ENCODE measurements at places on chromosomes 4 and X.

- no peak for DNase-seq
Observed at GRCh38 chr4:2305766-2306501, 44.0 kb upstream of the MXD4 start.

DNA sequence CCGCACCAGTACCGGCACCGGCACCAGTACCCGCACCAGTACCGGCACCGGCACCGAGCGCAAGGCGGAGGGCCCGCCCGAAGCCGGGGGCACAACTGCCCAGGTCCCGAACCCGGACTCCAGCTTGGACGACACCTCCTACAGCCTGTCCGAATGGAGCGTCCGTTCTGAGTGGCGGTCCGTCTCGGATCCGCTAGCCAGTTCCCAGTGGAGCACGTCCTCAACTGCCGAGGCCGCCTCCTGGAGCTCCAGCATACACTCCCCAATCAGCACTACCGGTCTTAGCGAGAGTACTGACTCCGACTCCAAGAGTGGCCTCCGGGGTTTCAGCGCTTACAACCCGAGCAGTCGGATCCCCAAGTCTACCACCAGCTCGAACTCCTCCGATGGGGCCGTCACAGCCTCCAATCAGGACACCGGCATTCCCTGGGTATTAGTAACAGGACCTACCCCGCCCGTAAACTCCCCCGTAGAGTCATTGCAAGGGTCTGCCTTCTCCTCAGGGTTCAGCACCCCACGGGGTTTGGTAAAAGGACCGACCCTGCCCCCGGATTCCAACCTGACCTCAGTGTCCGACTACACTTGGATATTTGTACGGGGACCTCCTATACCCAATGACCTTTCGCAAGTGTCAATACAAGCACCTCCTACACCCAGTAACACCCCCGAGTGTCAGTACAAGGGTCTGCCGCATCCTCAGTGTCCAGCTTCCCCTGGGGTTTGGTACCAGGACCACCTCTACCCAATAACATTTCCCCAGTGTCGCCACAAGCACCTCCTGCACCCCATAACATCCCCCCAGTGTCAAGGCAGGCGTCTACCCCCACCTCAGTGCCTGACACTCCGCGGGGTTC, 721 bp upstream of the MAOA start:
- no peak for DNase-seq

GRCh38 chr4:125316791-125317524, 2.2 kb downstream of the FAT4 start:
- DNase-seq = peak; percentile 74

DNA sequence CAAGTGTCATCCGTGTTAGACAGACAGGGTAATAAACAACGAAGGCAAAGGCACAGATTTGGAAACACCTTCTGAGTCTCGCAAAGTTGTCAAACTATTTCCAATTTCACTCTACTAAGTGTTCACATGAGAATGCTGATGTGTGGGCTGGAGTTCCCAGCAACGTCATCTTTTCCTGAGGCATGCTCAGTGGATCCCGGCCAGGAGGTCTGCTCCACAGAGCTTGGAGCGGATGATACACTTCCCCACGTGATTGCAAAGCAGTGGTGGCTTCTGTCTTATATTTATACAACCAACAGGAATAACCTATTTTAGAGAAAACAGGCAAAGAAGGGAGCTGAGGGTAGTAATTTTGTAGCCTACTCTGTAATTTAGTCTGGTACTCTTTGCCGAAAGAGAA, 40.1 kb upstream of the PDK3 start:
- DNase-seq = no peak

- no peak for DNase-seq
Observed at GRCh38 chrX:538311-538710, 92.3 kb upstream of the SHOX start.
